ENCODE measurements at places on chromosomes 6 and 20.

GRCh38 chr20:23235173-23236027 lies 115.2 kb upstream of the NXT1 start:
- no peak for DNase-seq

DNA sequence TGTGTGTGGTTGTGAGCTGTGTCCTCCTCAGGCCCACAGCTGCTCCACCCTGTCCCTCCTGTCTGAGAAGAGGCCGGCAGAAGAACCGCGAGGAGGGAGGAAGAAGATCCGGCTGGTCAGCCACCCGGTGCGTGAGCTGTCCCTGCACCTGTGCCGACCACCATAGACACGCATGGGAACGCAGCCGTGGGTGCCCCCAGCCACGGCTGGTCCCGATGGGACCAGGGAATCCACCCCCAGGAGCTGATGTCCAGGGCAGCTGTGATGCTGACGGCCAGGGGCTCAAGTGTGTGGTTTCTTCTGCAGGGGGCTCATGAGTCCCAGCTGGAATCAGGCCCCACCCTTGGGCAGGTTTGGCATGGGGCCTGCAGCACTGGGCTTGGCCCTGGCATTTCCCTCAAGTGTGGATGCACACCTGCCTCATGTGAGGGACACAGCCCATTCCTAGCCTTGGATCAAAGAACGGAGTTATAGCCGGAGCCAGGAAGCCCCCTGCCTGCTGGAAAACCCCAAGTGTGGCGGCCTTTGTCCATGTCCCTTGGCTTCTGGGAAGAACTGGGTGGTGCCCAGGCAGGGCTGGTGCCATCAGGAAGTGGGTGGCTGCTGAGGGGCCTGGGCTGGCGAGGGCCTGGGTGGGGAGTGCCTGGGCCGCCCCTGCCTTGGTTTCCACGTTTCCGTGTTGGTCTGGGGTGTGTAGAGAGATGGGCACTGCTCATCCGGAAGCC lies 4.6 kb upstream of the TNFRSF6B start:
- no peak for DNase-seq

GRCh38 chr6:91317247-91317835 lies 730.5 kb upstream of the MAP3K7 start:
- DNase-seq, result no peak

- no peak for DNase-seq
These were observed 7.2 kb downstream of the BHLHE23 start for GRCh38 chr20:62999580-62999979.

GRCh38 chr6:91822581-91822980 lies 1235.7 kb upstream of the MAP3K7 start:
- no peak for DNase-seq

DNA sequence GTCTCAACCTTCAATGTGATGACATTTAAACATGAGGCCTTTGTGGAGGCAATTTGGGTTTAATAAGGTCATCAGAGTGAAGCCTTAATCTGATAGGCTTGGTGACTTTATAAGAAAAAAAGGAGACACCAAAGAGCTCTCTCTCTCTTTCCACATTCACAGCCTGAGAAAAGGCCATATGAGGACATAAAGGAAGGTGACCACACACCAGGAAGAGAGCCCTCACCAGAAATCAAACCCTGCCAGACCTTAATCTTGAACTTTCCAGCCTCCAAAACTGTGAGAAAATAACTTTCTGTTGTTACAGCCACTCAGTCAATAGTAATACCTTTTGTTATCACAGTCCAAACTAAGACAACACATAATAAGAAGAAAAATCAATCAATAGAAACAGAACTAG lies 47.7 kb downstream of the COL12A1 start:
- no peak for DNase-seq

GRCh38 chr6:56293781-56294180 lies 46.4 kb upstream of the COL21A1 start:
- DNase-seq, result no peak

GRCh38 chr20:62675156-62675876 lies 33.0 kb downstream of the SLCO4A1 start:
- DNase-seq, result no peak

DNA sequence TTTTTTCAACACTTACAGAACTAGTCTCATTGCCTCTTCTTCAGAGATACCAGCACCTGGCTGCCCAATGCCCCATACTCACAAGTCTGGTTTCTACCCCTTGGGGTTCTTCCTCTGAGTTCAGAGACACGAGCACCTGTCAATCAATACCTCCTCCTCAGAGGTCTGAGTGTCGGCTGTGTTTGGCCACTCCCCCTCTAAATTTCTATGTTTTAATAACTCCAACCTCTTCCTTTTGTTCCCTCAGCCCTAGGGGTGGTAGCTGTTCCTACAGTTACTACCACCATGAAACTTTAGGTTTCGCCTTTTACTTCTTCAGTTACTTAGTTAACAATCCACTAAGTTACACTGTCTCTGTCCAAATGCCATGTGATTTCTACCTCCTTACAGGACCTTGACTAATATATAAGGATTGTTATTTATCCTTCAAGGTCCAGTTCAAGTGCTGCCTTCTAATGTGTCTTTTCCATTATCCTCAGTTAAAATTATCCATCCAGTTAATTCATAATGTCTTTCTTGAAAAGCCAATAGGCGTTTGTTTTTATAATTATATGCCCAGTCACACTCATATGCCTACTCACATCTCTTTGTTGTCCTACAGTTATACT lies 14.6 kb upstream of the PHF20 start:
- DNase-seq, result no peak

DNA sequence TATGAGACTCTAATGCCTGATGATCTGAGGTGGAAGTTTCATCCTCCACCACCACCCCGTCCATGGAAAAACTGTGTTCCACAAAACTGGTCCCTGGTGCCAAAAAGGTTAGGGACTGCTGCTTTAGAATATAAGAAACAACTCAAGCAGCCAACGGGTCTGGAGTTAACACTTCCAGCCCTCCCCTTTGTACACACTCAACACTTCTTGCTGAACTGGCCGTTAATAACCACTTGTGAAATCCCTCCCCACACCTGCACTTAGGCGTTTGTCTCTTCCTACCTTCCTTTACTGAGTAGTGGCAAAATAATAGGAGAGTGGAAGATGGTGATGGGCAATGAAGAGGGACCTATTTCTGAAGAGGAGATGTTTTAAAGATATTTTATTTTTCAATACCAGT lies 10.5 kb downstream of the SAYSD1 start:
- no peak for DNase-seq

DNA sequence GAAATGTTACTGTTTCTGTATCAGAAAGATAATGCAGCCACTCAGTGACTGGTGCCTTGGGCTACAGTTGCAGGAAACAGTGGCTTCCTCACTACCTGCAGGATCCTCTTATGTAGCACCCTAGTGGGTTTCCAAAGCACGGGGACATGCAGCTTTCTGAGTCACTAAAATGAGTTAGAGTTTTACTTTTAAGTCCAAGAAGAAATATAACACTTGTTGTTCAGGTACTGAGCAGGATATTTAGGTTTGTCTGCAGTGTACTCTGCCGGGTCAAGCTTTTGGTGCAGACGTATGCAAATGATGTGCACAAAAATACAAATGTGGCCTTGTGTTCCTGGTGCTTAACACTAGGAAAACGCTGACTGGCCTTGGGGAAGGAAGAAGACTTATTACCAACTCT lies 22.0 kb downstream of the ACSS1 start:
- no peak for DNase-seq

DNA sequence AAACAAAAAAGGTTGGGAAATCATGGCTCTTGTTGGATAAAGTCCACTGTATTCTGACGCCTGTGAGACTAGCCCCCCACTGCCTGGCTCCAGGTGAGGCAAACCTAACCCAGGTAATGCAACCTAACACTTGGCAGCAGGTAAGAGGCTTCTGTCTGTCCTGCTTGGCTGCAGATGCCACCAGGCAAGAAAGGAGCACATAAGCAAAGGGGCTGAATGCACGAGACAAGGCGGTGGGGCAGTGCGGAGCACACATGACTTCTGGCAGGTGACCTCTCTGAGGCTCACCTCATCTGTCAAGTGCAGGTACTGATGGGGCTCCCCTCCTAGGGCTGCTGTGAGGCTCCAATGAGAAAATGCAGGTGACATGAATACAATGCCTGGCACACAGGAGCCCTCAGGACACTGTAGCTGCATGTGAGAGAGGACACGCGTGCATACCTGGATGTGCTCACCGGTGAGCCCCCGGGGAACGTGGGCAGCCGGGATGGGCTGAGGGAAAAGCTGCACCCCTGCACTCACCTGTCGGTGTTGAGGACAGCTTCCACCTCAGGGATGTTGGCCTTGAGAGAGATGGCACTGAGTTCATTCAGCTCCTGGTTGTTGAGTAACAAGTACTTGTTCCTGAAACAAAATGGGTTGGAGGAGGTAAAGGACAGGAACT lies 54.1 kb downstream of the MYH7B start:
- no peak for DNase-seq

DNA sequence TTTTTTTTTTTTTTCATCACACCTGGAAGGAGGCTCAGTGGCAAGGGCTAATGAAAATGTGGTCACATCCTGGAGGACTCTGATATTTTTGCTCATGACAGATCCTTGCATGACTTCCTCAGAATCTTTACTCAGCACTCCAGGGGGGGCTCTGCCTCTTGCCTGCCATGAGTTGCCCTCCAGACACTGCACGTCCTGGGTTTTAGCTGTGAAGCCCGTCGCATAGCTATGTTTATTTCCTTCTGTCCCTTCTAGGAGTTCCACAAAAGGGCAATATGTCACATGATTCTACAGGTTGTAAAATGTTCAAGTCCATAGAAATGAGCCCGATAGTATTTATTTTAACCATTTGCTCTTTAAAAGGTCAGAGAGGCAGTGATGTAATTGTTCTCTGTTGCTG lies 18.2 kb downstream of the MAS1 start:
- no peak for DNase-seq

GRCh38 chr6:71289039-71289801 lies 609 bp downstream of the OGFRL1 start:
- no peak for DNase-seq

DNA sequence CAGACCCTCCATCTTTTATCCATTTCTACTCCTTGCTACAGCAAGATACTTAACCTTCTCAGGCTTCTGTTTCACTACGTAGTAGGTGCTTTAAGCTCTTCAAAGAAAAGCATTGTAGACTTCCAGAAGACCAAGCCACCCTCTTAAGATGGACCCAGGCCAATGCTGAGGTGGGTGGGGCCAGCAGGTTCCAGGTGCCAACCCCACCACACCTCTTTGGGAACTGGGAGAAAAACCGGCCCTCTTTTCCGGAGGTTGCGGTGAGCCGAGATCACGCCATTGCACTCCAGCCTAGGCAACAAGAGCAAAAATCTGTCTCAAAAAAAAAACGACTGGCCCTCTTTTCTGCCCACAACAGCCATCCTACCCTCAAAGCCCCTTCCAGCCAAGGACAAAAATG lies 10.6 kb upstream of the HMGA1 start:
- DNase-seq, result no peak

- DNase-seq, result no peak
These were observed 120.7 kb upstream of the ADGRF1 start for GRCh38 chr6:47162793-47163192.

- DNase-seq, result no peak
These were observed 45.0 kb upstream of the IRF4 start for GRCh38 chr6:346386-347030.

DNA sequence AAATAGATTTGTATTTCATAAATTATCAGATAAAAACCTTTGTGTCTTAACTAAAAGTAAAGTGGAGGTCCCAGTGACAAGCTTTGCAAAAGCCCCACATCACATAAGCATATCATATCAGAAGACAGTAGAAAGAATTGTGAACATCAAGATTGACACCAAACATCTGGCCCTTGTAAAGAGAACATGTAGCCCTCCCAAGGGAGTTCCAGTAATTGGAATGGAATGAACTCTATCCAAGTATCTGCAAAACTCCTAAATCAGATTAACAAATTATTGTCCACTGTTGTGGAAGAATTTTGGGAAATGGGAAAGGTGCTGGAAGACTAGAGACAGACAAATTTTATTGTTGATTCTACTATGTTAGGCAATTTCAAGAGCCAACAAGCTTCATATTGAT lies 268.8 kb downstream of the KCNQ5 start:
- no peak for DNase-seq

- no peak for DNase-seq
These were observed 484.0 kb upstream of the CITED2 start for GRCh38 chr6:139858429-139858828.

- DNase-seq, result no peak
These were observed 39.4 kb upstream of the MYB start for GRCh38 chr6:135141728-135142127.

- DNase-seq, result no peak
These were observed 211.3 kb downstream of the CBLN4 start for GRCh38 chr20:55793986-55794385.

GRCh38 chr6:157630463-157631080 lies 192.5 kb upstream of the SNX9 start:
- DNase-seq, result no peak

GRCh38 chr6:52489881-52490280 lies 69.7 kb downstream of the EFHC1 start:
- DNase-seq, result no peak

GRCh38 chr6:125918681-125919566 lies 37.6 kb upstream of the HINT3 start:
- no peak for DNase-seq

GRCh38 chr6:139649732-139650131 lies 275.3 kb upstream of the CITED2 start:
- DNase-seq, result no peak

DNA sequence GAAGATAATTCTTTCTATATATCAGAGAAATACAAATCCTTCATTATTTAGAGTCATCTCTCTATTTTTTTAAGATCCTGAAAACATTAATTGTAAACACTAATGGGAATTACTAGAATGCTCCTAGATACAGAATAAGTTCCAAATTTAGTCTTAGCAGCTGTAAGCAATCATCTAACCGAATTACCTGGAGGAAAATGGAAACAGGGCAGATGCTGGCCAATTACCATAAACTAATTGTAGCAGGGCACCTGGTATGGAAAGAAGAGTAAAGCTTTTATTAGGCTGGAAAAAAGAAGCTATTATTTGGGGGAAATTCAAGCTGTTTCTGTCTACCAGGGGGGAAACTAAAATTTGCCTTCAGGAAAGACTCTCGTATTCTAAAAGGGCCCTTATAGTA lies 257.5 kb downstream of the MMUT start:
- DNase-seq, result no peak

DNA sequence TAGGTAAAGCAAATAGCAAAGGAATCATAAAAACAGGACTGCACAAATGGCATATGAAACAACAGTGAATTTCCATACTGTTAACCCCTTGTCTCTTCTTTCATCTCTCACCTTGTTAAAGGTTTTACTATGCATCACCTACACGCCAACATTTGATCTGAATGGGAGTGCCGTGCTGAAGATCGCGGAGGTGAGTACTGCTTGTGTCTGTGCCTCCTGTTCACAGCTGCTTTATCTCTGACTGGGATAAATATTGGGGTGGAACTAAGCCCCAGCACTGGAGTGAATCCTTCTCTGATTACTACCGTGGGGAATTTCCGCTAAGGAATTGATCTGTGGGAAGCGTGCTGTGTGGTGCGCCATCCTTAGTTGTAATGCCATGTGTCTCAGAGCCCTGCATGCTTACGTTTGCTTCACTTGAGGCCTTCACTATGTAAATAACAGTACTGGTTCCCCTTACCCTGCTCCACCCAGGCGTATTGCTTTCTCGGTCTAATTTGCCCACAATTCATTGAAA lies 11.4 kb upstream of the PBOV1 start:
- no peak for DNase-seq

GRCh38 chr6:156890627-156891314 lies 113.6 kb downstream of the ARID1B start:
- no peak for DNase-seq

- DNase-seq, result no peak
These were observed 207.9 kb downstream of the SAMD5 start for GRCh38 chr6:147716434-147716833.
